Activated CD4-positive, alpha-beta T cell treated with anti-CD3 and anti-CD28 coated beads, Interleukin-2, amount 50 U/mL, for 4 hours (primary cell): ENCODE measurements at places on chromosomes 6 and 20.

DNA sequence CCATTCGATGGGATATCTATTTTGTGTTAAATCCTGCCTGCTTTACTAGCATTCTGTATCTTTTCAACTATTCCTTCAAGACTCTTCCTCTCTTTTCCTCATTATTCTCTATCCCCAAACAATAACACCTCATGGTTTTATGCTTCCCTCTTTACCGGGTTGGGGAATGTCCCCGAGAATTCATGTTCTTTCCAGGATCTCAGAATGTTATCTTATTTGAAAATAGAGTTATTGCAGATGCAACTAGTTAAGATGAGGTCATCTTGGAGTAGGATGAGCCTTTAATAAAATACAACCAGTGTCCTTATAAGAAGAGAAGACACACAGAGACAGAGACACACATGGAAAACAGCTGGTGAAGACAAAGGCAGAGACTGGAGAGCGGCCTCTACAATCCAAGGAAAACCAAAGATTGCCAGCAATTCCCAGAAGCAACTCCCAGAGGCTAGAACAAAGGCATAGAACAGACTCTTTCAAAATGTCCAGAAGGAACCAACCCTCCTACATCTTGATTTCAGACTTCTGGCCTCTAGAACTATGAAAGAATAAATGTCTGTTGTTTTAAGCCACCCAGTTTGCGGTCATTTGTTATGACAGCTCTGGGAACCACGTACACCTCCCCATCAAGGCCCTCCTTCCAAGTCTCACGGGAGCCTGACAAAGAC lies 126.8 kb upstream of the TNFAIP3 start:
- no peak for DNase-seq

GRCh38 chr20:7935027-7935551 lies 5.2 kb downstream of the HAO1 start:
- no peak for DNase-seq

DNA sequence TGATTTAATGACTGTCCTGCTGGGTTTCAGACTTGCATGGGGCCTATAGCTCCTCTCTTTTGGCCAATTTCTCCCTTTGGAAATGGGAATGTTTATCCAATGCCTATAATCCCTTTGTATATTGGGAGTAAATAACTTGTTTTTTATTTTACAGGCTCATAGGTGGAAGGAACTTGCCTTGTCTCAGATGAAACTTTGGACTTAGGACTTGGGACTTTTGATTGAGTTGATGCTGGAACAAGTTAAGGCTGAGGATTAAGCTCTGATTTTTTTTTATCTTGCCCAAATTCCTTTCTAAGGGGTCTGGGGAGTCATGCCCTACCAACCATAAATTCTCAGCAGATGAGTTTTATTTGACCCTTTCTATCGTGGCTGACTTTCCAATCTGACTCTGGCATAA lies 23.5 kb downstream of the WDR27 start:
- no peak for DNase-seq

DNA sequence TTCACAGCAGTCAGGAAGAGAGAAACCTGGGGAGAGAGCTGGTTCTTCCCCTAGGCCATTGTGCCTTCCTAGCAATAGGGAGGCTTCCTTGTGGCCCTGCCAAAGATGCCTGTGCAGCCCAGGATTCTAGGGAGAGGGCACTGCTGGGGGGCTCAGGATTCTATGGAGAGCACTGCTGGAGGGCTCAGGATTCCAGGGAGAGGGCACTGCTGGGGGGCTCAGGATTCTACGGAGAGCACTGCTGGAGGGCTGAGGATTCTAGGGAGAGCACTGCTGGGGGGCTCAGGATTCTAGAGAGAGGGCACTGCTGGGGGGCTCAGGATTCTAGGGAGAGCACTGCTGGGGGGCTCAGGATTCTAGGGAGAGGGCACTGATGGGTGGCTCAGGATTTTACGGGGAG lies 25.8 kb downstream of the EDN3 start:
- DNase-seq = no peak

GRCh38 chr20:54680439-54680838 lies 205.0 kb downstream of the DOK5 start:
- no peak for DNase-seq

DNA sequence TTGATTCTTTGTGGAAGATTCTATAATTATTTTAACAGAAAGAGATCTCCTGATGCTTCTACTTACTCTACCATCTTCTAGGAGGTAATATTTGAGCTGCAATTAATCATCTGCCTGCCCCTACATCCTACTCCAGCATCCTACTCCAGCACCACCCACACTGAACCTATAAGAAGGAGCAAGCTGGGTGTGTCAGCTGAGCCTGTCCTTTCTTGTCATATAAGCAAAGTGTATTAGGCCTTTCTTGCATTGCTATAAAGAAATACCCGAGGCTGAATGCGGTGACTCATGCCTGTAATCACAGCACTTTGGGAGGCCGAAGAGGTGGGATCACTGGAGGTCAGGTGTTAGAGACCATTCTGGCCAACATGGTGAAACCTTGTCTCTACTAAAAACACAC lies 84.2 kb upstream of the ARG1 start:
- DNase-seq = no peak
